ENCODE measurements at places on chromosomes 11 and 22. TPM values are rescaled to one million over a fixed set of nuclear protein-coding genes. Genes with fewer than 3 reads are reported as not detected.
A peak's percentile ranks its signal among the peaks of the same experiment; 100 is the strongest.

GRCh38 chr11:115493488-115493887 is 10.7 kb downstream of the CADM1 start:
- no peak for DNase-seq

- no peak for DNase-seq
These were observed 36.0 kb upstream of the LDLRAD3 start for GRCh38 chr11:35907648-35908431.

Gene VSIG10L2
- not detected for total RNA-seq

DNA sequence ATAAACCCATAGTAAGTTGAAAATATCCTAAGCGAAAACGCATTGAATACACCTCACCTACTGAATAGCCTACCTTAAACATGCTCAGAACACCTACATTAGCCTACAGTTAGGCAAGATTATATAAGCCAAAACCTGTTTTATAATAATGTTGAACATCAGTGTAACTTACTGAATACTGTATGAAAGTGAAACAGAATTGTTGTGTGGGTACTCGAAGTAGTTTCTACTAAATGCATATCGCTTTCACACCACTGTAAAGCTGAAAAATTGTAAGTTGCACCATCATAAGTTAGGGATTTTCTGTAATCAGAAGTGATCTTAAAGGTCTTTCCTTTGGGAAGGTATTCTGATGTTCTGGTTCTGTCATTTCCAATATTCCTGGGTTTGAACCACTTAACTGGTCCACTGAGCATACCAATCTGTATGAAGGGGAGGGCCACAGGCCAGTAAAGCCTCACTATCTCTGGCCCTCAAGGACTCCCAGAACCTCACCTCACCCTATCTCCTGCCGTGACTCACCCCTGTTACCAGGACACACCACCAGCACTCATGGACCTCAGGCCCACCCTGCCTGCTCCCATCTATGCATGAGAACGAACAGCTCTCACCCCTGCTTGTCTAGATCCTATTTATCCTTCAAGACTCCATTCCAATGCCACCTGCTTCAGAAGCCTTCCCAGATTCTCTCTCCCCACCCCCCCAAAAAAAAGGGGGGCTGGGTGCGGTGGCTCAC is 70.0 kb downstream of the NAT10 start:
- DNase-seq, result no peak

DNA sequence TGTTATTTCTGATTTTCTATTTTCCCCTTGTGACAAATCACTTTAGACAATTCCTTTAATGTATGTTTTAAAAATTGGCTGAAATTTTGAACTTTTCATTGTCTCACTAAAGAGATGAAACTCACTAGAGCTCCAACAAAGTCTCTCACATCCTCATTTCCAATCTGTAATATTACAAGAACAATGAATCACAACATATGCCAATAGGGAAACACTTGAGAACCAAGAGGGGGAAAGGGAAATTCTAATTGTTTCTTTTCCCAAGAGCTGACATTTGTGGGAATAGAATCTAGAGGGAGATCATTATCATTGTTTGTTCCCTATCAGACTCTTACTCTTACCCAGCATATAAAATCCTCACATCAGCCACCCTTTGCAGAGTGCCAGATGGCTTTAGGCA is 28.2 kb downstream of the OR10D3 start:
- no peak for DNase-seq

- DNase-seq, result no peak
These were observed 20.4 kb downstream of the CDPF1 start for GRCh38 chr22:46229701-46230100.

Gene IL18BP
- 24.8 TPM for total RNA-seq

GRCh38 chr22:49084206-49084605 is 743.5 kb downstream of the BRD1 start:
- no peak for DNase-seq

Gene FADS2
- total RNA-seq, result 167 TPM

DNA sequence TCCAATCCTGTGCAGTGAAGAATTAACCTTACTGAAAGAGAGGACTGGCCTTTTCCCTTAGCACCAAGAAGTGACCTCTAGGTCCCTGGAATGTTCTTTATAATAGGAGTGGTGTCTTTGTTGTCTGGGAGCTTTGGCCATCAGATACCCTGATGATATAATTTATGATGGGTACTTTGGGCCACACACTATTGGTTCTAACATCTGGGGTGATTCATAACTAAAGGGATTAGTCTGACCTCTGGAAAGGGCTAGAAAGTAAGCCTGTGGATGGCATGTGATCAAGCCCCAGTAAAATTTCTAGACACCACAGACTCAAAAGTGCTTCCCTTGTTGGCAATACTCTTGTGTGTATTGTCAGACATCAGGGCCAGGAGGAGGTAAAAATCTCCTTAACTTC is 891.2 kb downstream of the KCNA4 start:
- no peak for DNase-seq

DNA sequence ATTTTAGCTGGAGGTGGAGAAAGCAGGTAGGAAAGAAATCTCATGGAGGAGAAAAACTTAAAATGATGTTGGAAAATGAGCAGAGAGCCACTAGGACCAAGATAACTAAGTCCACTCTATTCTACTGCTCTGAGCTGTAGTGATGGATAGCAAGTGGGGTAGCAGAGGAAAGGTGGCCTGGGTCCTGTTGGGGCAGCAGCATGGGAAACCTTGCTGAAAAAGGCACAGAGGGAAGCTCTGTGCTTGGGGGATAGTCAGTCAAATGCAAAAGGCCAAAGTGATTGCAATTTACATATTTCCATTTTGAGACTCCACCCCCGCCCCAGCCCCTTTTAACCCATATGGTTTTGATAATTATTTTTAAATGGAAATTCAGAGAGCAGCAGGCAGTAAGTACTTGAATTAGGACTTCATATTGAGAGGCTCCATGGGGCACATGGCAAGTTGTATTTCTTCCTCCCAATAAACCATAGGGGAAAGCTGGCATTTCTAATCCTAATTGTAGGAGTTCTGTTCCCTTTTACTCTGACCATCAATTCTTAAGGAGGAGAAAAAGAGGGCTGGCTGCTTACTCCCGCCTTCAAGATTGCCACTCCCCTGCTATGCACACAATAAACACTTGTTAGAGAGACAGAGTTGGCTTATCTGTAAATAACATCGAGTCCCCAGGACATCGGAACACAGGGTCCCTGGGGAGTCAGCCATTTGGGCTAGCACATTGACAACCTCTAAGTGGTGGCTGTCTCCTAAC is 1341.5 kb upstream of the TENM4 start:
- no peak for DNase-seq

Gene NCAM1
- total RNA-seq, result 19.4 TPM

GRCh38 chr11:124841201-124841600 is 24.0 kb upstream of the ROBO3 start:
- no peak for DNase-seq

GRCh38 chr22:50306753-50307749 is at the start of gene PLXNB2:
Gene PLXNB2, minus strand, starts transcription at chr22:50307646. Its CDS starts 17,062 bp downstream, at chr22:50290584.
- peak; percentile 93 for DNase-seq

GRCh38 chr11:12410006-12410728 is 32.8 kb downstream of the PARVA start:
- no peak for DNase-seq

Data from aorta (tissue), 5 donors.